ENCODE measurements at places on chromosomes 12 and 14.
A peak's percentile ranks its signal among the peaks of the same experiment; 100 is the strongest.

DNA sequence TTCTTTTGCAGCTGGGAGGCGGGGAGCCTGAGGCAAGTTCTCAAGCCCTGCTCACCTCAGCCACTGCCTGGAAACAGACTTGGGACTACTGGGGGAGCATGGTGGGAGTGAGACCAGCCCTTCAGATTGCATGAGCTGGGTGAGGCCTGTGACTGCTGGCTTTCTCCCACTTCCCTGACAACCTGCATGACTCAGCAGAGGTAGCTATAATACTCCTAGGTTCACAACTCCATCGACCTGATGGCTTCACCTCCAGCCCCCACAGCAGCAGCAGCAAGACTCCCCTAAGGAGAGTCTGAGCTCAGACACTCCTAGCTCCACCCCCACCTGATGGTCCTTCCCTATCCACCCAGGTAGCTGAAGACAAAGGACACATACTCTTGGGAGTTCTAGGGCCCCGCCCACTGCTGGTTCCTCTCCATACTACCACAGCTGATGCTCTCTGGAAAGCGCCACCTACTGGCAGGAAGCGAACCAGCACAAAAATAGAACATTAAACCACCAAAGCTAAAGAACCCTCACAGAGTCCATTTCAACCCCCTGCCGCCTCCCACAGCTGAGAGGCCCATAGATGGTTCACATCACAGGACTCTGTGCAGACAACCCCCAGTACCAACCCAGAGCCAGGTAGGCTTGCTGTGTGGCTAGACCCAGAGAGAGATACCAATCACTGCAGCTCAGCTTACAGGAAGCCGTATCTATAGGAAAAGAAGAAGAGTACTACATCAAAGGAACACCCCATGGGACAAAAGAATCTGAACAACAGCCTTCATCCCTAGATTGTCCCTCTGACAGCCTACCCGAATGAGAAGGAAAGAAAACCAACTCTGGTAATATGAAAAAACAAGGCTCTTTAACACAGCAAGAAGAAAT lies 68.7 kb downstream of the RPAP3 start:
- DNase-seq: peak; percentile 9

DNA sequence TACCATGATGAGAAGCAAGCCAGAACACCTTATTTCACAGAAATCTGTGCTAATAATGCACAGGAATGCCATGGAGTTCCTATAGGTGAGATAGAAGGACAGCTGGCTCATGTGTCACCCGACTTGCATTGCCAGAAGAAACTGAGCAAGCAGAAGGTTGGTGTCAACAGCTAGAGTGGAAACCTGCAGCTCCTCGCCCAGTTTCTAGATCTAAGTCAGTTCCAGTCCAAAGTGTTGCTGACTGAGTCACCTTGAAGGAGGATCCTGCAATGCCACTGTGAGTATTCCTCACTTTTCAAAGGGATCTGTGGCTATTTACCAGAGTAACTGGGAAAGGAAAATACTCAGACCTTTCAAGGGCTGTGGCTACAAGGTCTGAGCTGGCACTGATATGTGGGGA lies 17.1 kb downstream of the CDKL1 start:
- DNase-seq: no peak

- no peak for DNase-seq
Measured at GRCh38 chr12:51406859-51407258, 15.7 kb upstream of the GALNT6 start.

GRCh38 chr12:116881325-116881876 lies at the start of gene HRK:
Gene HRK, minus strand, starts transcription at chr12:116881441. Its CDS starts 134 bp downstream, at chr12:116881307.
- DNase-seq: no peak

GRCh38 chr12:83092129-83092528 lies 405.4 kb downstream of the TMTC2 start:
- no peak for DNase-seq

DNA sequence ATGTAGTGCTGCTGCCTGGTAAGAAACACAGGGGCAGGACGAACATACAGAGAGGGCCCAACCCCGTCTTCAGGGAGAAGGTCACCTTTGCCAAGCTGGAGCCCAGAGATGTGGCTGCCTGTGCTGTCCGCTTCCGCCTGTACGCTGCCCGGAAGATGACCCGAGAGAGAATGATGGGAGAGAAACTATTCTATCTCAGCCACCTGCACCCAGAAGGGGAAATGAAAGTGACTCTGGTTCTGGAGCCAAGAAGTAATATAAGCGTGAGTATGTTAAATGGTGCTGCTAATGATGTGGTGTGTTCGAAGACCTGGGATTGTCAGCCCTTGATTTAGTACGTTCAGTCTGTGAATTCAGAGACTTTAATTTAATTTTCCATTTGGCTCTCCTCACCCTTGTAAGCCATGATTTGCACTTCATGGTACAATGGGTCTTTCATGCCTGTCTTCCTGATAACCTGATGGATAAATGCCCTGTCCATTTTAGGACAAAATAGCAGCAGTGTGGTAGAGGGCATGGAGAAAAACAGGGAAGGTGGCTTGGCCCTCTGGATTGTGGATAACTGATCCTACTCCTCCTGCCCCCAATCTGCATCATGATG lies 318.9 kb downstream of the SNAPC1 start:
- DNase-seq: no peak

DNA sequence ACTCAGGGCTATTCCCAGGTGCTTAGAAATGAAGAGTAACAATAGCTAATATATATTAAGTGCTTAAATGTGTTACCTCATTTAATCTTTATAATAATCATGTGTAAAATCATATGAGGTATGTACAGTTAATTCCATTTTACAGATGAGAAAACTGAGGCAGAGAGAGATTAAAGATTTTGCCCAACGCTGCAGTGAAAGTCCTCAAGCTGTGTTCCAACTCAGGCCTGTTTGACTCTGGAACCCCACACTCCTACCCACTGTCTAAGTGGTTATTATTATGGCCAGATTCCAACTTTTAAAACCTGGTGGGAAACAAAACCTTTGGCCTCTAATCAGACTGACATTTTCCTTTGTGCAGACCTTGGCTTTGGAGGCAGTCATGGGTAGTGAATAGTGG lies 10.2 kb downstream of the CMTM5 start:
- DNase-seq: no peak

DNA sequence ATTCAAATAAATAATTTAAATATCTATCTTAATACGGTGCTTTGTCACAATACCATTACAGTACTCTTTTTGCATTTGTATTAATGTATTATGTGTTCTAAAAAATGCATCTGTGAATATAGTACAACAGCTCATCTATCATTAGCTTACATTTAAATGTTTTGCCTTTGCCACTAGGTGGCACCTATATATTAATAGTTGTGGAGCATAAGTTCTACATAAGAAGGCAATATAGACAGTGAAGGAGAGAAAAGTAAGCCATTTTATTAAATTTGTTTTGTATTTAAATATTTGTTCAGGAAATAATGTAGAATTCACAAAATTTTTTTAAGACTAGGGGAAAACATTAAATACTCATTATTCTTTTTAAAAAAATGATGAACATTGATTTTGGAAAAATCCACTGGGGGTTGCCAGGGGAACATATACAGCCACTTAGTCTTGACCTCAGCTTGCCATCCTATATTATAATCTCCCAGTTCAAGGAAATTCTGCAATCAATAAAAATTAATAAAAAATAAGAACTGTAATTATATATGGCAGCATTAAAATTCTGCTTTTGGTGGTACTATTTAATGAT lies 9.8 kb downstream of the CCER1 start:
- no peak for DNase-seq

DNA sequence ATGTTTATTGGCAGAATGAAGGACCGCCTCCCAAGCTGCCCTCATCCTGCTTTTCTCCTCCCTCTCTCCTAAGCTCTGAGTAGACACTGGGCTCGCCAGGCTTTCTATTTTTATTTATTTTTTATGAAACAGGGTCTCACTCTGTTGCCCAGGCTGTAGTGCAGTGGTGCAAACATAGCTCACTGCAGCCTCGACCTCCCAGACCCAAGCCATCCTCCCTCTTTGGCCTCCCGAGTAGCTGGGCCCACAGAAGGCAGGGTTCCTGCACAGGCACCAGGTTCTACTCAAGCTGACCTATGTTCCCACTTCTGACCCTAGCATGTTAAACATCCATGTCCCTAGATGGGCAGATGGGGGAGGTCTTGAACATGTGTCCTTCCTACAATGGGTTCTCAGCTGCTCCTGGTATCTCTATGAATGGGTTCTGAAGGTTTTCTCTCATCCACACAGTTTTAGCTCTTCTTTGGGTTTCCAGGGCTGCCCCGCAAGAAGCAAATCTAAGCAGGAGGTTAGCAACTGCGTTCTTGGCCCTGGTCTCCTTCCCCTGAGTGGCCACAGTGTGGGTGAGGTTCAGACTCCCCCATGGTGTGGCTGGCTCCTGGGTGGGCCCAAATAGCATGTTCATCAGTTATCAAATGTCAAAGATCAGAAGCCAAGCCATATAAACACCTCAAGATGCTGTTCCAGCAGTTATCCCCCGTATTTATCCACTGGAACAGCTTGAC lies 167.3 kb downstream of the ZFP36L1 start:
- DNase-seq: no peak

DNA sequence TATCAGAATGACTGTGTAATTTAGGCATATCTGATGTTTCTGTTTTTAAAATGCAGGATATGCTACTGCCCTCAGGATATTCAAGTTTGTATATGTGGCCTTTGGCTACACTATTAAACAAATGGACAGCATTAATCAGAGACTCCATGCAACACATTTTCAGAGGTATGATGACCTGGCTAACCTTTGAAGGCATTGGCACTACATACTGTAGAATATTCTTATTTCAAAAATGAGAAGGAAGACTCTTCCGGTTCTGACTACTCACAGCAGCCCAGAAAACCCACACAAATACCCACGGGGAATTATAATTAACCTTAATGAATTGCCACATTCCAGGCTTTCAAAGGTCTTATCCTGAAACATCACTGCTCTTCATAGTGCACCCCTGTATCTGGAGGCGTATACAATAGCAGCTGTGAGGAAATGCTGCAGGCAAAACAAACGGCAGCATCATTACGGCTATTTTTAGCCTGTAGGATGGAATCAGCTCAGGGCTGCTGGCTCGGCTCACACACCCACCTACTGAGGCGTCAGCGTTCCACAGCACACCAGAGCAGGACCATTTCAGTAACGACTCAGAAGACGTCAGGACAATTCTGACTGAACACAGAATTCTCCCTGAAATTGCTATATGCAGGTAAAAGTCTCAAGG lies 648.5 kb downstream of the RPS29 start:
- DNase-seq: no peak

- DNase-seq: no peak
Measured at GRCh38 chr12:48795550-48796455, 6.9 kb upstream of the ADCY6 start.

DNA sequence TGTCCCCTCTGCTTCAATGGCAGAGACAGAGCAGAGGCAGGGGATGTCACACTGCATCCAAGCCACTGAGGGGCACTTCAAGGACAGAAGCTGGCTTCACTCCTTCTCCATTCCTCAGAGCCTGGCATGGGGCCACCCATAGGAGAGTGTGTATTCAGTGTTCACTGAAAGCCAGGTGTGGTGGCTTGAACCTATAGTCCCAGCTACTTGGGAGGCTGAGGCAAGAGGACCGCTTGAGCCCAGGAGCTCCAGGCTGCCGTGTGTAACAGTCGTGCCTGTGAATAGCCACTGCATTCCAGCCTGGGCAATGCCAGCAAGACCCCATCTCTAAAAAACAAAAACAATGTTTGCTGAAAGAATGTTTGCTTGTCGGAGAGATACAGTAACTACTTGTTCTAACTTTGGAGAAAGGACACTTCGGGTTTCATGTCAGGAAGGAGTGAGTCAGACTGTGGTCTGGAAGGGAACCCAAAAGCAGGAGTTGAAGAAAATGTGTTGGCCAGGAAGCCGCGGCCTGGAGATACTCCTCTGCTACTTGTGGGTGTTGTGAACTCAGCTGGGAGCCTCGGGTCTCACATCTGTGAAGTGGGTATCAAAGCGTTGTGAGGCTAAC lies 43.4 kb downstream of the ELK3 start:
- peak; percentile 26 for DNase-seq

GRCh38 chr12:46824709-46825108 lies 1.1 kb downstream of the SLC38A4 start:
- no peak for DNase-seq

- no peak for DNase-seq
Measured at GRCh38 chr12:68030248-68030647, 41.0 kb downstream of the IFNG-AS1 start.

- DNase-seq: no peak
Measured at GRCh38 chr14:74882103-74882920, 596 bp downstream of the DLST start.

DNA sequence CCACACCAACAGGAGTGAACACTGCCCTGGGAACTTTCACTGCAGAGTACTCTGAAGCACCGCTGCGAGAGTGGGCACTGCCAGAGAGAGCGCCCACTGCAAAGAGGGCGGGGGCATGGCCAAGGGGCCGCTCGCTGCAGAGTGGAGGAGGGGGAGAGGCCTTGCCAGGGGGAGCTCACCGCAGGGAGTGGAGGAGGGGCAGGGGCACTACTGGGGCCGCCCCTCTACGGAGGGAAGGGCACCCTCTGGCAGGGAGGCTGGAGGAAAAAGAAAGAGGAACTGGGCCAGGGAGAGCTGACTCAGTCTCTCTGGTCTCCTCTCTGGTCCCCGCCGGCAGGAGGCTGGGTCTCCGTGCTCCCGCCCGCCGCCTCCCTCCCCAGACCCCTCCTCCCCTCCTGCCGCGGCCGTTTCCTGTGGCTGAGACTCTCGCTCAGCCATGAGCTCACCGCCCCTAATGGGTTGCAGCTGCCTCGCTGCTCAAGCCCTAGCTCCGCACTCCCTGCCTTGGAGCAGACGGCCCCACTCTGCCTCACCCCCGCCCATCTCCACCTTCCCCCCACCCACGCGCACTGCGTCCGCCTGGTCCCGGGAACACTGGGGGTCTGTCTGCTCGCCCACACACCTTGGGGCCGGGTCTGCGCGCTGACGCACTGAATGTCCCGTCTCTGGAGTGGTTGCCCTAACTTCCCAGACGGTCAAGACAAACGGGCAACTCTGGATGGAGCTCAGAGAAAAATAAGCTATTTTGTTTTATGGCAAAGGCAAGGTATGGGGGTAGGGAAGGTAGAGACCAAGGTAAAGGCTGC lies 1.3 kb downstream of the ARHGEF40 start:
- no peak for DNase-seq

- no peak for DNase-seq
Measured at GRCh38 chr12:59803735-59804134, 207.9 kb downstream of the SLC16A7 start.

- no peak for DNase-seq
Measured at GRCh38 chr12:108360487-108360886, 21.4 kb upstream of the CMKLR1 start.

- no peak for DNase-seq
Measured at GRCh38 chr12:70194076-70194475, 49.2 kb upstream of the CNOT2 start.

DNA sequence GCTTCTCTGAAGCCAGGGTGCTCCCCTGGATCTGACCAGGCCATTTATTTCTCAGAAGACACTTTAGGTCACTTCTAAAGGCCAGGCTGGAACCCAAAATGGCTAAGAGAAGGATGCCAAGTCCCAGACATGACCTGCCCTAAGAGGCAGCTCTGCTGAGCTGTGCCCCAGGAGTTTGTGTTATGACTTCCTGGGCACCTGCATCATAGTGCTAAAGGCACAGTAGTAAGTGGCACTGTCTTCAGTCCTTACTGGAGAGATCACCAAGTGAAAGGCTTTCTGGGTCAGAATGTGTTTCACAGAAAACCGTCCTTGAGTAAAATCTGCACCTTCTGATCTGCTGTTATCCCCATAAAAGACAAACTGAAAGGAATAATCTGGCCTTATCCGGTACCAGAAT lies 120.2 kb downstream of the DAD1 start:
- no peak for DNase-seq

Data from stimulated activated CD8-positive, alpha-beta memory T cell treated with anti-CD3 and anti-CD28 coated beads, Interleukin-7, amount 100 ng/mL, for 24 hours (primary cell).